NCI-H510A (cell line): ENCODE measurements at places on chromosomes 2 and 18.

DNA sequence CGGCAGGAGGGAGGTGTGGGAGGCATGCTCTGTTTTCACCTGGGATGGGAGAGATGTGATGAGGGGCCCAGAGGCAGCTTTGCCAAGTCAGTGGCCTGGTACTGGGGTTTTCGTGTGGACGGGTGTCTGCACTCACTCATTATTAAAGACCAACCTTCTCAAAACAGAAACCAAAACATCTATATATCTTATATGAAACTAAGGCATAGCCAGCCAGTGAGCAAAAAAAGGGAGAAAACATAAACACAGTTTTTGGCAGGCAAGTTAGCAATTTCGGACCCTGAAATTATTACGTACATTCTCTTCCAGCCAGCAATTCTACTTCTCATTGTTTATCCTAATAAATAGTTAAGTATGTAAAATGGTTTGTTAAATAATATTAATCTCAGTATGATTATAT, 181.1 kb upstream of the SMAD2 start:
- DNase-seq = no peak

GRCh38 chr18:41820784-41821183, 134.2 kb upstream of the PIK3C3 start:
- no peak for DNase-seq

DNA sequence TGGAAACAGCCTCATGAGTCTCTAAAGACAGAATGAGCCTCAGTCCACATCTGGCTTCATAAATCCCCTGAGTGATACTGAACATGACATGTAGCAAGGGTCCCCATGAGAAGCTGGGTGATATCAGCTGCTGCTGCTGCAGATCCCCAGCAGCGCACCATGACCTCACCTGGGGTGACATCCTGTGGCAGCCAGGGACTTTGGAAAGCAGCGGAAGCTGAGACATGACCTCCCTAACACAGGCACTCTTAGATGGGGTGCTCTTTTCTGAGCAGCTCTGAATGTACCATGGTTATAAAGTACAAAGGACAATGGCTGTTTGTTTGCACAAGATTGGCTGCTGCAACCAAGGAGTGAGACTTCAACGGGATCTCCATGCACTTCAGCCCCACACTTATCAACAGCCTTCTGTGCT, 74.7 kb upstream of the TMEM200C start:
- peak; percentile 22 for DNase-seq

DNA sequence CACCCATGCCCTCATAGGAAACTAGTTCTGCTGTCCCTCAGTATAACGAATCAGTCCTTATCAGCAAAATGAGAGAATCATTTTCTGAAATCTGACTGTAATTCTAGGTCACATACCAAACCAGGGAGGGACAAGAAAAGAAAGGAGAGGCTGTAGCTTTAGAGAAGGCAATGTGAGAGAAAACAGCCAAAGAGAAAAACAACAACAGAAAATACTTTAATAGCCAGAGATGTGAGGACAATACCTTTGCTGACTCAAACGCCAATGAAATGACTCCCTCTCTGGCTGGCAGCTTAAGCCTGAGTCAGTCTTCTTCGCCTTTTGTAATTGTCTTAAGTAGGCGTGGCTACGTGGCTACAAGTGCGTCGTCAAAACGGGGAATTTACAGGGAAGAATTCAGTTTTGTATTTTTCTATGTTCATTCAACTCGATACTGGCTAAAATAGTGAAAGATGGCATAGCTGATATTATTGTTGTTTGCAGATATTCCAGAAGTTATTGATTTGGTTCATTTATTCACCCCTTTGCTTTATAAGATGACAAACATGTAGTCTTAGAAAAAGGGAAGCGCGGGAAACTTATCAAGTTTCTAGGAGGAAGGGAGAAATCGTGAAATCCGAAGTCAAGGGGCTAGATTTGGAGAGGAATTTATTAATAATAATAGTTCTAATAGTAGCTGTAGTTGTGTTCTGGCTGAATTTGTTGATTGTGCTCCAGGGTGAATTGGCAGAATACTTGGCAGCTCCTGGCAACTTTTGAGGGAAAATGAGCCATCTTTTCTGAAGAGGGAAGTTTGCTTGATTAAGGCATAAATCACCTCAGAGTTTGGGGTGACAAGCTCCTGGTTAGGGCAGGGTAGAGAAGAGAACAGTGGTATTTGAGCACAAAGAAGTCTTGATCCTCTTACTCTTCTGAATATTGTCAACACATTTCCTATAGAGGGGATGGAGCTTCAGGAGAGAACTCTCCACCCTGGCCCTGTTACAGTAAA, at the start of gene IL1A:
TSS of gene IL1A (minus strand) at position 295 of the 991 bp plus-strand sequence. CDS start 723 bp downstream, outside the sequence.
- no peak for DNase-seq

DNA sequence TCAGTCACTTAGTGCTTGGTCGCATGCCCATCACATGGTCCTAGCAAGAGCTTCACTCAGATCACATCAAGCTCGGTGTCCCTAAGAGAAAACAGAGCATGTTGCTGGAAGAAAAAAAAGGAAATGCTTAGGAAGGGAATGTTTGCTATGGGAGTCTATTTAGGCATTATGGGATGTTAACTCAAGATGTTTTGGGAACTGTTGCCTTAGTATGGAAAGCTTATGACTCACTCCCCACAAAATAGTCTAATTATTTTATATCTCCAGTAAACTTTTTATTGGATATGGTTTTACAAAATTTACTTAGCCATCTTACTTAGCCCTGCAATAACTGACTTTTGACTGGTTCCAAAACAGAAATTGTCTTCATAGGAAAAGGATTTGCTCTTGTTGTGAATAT, 439.5 kb upstream of the ZEB2 start:
- DNase-seq = no peak
